ENCODE measurements at places on chromosomes 4 and X.

GRCh38 chrX:68754406-68754805 is 74.4 kb upstream of the EFNB1 start:
- no peak for DNase-seq

DNA sequence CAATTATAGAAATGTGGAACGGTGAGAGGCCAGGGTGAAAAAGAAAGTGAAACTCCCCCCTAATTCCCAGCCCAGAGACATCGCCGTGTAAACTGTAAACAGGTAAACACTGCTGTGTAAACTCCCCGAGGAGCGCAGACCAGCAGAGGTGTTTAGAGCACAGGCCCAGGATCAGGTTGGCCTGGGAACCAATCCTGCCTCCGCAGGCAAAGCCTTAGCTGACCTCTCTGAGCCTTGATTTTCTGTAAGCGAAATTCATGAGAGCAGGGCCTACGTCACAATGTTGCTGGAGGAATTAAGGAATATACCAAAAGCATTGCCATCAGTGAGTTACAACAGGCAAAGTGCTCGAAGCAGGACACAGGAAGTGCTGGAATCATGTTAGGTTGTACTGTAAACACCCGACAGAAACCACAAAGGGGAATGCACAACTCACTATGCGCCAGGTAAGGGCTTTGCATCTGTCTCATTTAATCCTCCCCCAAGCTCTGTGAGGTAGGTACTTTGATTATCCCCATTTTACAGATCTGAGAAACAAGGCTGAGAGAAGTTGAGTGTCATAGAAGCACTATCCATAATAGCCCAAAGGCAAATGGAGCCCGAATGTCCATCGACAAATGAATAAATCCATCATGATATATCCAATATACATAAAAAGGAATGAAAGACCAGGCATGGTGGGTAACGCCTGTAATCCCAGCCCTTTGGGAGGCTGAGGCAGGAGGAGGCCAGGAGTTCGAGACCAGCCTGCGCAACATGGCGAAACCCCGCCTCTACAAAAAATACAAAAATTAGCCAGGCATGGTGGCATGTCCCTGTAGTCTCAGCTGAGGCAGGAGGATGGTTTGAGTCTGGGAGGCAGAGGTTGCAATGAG is 30.7 kb upstream of the KIAA0232 start:
- no peak for DNase-seq

DNA sequence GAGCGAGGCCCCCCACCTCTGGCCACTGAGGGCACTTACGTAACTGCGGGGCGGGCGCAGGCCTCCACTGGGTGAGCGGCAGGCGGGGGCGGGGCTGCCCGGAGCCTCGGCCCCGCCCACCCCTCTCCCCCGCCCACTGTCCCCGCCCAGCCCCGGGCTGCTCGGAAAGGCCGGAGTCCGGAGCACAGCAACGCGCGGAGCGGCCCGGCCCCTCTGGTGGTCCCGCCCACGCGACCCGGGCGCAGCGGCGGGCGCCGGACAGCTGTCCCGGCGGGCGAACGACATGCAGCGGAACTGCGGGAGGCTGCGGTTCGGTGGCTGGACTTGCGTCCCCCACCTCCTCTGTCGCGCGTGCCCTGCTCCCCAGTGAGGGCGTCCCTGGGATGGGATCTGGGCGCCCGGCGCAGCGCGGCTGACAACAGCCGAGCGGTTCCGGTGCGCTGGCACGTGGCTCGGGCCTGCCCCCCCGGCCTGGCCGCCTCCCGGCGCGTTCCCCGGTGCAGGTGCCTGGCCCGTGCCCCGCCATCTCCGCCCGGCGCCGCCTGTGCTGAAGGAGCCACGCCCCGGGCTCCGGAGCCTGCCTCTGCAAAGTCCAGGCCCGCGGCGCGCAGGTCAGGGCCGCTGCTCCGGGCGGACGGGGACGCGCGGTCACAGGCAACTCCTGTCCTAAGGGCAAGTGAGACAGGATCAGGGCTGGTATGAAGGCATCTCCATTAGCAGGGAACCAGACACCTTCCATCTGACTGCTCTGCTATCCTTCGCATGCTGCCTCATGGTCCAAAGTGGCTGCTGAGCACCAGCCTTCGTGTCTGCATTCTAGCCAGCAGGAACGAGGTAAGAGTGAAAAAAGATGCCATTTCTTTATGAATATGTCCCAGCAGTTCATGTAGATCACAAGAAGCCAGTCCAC is 21.8 kb upstream of the JAKMIP1 start:
- no peak for DNase-seq

DNA sequence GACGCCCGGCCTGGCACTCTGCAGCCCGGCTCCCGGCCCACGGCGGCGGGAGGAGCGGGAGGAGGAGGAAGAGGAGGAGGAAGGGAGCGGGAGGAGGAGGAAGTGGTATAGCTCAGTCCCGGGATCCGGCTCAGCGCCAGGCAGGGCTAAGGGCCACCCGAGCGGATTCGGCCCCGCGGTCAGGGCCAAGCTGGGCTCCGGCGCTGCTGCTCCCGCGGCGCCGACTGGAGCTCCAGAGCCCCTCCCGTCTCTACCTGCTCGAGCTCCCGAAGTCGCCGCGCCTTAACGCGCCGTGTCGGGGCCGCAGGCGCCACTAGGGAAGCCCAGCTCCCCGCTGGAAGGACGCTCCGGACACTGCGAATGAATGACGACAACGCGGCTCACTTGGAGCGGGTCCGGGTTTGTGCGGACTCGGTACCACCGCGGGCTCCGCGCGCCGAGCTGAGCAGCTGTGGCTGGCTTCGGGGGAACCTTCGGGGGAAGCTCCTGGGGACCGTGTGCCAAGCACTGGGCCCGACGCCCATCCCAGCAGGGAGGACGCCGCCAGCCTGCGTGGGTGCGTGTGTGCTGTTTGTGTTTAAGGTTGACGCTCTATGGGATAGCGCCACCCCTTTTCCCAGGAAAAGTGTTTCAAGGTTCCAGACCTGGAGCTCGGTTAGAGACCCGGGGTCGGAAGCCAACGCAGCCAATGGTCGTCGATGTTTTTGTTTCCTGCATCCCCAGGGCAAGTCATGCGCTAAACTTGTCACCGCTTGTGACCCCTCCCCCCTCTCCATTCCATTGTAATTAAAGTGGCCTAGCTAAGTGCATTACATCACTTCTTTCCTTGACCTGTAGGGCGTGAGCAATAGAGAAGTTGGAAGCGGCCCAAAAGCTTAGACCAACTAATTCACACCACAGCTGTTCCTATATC is at the start of gene TBC1D9:
Gene TBC1D9, minus strand, starts transcription at position 67 of the 913 bp plus-strand sequence. CDS start 340 bp downstream, outside the sequence.
- DNase-seq, result peak; percentile 95

DNA sequence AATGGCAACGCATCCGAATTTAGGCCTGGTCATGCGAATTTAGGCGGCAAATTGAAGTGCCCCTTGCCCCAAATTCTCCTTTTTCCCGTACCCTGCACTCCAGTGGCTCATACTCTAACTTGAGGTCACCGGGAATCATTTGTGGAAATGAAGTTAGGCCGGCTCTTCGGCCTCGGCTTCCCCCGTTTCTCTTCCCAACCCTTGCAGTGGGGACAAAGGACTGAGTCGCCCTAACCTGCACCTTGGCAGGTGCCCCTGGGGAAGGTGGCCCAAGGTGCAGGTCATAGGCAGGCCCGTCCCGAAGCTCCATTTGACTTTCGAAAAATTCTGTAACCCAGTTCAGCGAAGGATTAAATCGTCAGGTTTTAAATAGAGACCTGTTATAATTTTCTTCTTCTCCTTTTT is 811 bp downstream of the SRD5A3 start:
- DNase-seq, result peak; percentile 5

- no peak for DNase-seq
These were observed 17.9 kb upstream of the PGRMC1 start for GRCh38 chrX:119218198-119218597.

DNA sequence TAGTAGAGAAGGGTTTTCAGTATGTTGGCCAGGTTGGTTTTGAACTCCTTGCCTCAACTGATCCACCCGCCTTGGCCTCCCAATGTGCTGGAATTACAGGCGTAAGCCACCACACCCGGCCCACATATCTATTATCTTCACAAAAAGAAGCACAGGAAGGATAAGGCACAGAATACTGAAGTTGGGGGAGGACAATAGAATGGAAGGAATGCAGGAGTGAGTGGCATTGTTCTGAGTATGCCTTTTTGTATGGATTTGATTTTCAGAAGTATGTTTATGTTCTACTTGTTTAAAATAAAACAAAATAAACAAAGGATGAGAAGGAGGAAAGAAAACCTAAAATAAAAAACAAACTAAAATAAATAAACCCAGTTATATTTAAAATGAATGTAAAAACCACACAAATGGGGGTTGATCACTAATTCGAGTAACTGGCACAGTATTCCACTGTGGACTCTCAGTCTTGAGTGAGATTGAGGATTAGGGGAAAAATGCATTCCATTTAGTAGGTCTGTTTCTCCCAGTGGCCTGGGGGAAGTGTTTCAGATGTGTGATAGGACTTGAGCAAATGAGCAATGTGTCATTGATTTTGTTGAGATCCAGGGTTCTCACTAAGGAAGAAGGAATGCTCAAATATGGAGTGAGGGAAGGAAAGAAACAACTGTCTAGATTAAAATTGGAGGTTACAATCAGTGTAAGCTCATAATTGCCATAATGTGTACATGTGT is 109.0 kb upstream of the C1QTNF7 start:
- DNase-seq, result no peak

GRCh38 chrX:43656005-43656494 is at the start of gene MAOA:
Gene MAOA (plus strand): TSS chrX:43656299. CDS start chrX:43656342, 43 bp downstream.
- DNase-seq, result no peak

DNA sequence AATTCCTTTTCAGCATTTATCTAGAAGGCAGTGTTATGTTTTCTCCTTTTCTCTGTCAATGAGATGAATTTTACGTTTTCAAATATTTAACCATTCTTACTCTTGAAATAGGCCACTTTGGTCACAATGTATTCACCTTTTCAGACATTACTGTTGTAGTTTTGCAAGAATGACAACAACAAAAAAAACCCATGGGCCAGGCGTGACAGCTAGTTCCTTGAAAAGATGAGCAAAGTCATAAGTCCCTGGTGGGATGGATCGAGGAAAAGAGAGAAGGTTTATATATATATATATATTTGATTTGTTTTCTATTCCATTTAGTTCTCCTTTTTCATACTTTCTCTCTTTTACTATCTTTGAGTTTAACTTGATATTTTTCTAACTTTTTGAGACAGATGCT is 38.1 kb upstream of the ACSL1 start:
- no peak for DNase-seq

GRCh38 chr4:153292897-153293741 is 51.4 kb upstream of the MND1 start:
- DNase-seq, result no peak

- DNase-seq, result no peak
These were observed 46.3 kb upstream of the AFAP1 start for GRCh38 chr4:7985891-7986441.

DNA sequence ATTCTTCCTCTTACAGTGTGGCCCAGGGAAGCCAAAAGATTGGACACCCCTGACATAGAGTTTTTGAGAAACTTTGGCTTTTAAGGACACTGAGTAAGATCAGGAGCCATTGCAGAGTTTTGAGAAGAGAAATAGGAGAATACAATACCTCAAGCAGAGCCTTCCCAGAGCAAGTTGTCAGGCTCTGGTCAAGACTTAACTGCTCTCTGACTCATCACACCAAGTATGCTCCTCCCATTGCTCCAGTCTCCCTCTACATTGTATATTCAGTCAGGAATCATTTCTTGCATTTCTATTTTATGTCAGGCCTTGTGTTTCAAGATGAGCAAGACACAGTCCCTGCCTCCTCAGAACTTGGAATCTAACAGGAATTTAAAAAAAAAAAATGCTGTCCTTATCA is 176.4 kb upstream of the FMR1 start:
- DNase-seq, result no peak

DNA sequence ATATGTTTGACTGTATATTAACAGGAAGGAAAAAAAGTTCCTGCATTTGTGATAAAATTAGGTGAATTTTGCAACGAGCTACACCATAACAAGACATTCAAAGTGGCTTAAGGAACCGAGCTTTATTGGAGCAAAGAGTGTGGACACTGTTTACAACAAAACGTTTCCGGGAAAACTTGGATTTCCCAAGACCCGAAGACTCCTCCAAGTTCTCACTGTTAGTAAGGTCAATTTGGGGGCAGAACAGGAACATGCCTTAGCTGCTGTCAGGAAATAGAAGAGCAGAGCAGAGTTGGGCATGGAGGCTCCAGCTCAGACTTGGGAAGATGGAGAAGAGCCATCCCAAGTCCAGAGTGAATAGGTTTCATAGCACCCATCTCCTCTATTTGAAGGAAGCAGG is 16.5 kb downstream of the ADH6 start:
- DNase-seq, result no peak

DNA sequence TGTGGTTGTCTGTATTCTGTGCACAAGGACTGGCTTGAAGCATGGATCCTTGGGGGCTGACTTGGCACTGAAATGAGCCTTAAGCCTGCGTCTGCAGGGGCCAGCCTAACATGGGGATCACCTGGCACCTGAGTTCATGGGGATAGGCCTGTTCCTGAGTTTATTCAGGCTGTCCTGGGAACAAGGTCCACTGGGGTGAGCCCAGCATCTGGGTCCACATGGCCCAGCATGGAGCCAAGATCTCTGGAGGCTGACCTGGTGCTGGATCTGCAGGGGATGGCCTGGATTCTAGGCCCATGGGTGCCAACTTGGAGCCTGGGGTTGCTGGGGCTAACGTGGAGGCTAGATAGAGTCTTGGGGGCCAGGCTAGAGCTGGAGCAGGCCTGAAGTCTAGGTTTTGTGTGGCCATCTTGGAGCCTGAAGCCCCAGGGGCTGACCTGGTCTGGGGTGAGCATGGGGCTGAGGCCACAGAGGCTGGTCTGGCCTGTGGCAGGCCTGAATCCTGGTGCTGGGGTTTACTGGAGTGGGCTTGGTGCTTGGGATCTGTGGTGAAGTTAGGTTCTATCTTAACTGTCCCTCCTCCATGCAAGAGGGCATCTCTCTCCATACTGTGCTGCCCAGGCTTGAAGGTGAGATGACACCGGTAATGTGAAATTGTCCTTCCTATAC is 652 bp upstream of the KLKB1 start:
- no peak for DNase-seq

- DNase-seq, result no peak
These were observed 158.0 kb downstream of the ARHGAP24 start for GRCh38 chr4:85632981-85633380.

- DNase-seq, result peak; percentile 47
These were observed 9.1 kb downstream of the LAMTOR3 start for GRCh38 chr4:99885063-99885664.

All from RPMI8226 (cell line).